CD8-positive, alpha-beta memory T cell (primary cell): ENCODE measurements at places on chromosomes 6 and 20. TPM values are rescaled to one million over a fixed set of nuclear protein-coding genes. Genes with fewer than 3 reads are reported as not detected.

DNA sequence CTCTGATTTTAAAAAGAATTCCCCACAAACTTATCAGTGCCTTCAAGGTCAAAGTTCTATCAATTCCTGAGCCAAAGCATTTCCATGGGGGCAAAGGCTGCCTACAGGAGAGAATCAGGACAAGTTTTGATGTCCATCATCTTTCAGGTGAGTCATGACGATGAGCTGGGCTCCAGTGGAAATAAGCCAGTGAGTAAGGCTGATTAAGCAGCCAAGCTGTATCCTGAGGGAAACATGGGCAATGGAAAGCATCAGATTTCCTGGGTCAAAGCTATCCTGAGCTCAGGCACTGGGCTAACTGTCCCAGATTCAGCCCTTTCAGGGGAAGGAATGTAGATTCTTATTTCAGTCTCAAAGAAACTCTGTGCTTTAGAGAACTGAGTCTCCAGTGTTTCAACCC is 377.4 kb downstream of the CD109 start:
- no peak for DNase-seq

GRCh38 chr20:32404017-32404416 is 45.9 kb downstream of the ASXL1 start:
- DNase-seq: no peak

DNA sequence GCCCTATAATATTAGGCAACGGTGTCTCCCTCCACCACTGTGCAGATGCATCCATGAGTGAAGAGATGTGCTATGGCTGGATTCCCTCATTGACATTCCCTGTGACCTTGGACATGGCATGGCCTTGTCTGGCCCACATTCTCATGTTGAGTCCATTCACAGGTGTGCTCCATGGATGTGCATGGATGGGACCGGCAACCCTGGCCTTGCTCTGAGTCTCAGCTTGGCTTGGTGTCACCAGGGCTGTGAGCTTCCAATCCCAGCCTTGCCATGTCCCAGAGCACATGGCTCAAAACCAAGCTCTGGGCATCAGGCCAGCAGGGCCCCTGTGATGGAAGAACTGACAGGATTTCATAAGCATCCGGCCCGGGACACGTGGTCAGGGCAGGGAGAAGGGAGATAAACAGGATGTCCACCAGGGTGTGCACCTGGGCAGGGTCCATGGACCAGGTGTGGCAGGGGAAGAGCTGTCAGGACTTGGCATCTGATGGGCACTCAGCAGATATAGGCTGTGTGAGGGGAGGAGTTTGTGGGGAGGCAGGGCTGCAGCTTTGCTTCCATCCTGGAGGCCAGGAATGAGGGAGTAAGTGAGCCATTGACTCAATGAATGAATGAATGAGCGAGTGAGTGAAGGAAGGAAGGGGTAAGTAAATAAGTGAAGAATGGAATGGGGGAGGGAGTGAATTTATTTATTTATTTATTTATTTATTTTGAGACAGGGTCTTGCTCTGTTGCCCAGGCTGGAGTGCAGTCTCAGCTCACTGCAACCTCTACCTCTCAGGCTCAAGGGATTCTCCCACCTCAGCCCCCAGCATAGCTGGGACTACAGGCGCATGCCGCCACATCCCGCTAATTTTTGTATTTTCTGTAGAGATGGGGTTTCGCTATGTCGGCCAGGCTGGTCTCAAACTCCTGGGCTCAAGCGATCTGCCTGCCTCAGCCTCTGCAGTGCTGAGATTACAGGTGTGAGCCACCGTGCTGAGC is 15.7 kb downstream of the NRSN2 start:
- peak; percentile 42 for DNase-seq

DNA sequence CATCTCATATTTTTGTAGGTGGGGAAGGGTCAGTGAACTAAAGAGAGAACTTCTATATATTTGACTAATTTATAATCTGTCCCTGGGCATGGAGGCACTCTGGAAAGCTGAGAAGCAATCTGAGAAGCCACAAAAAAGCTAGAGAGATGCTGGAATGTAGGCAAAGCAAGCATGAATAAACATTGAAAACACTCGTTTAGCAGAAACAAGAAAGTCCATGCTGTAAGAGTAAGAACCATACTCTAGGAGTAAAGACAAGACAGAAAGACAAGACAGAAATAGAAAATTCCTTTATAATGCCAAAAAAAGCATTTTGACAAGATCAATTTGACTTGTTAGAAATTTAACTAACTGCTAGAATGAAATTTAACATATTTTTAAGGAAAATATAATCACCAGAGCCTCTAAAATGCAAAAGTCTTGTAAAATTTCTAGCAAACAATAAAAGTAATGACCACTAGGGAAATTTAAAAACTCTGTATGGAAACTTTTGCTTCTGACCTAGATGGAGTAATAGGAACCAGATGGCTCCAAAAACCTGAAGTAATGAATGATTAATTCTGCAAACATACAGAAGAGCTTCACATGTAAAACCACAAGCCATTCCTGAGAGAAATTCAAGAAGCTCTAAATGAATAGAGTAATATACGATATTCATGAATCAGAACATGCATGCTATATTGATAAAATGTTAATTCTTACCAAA is 625.7 kb upstream of the PTCHD4 start:
- DNase-seq: no peak

DNA sequence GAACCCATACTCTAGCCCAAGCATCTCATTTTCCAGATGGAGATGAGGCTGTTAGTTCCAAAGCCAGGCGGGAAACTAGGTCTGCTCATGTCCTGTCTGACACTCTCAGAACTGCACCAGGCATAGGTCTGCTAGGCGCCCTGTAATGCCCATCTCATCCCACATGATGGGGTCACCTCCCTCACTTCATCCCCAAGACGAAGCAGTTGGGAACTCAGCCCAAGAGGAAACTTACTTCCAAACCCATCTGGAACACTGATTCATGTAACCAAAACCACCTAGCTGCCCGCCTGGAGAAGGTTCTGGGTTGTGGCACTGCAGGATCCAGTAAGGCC is 119.4 kb upstream of the PRND start:
- no peak for DNase-seq

GRCh38 chr6:11609324-11610071 is 71.9 kb downstream of the TMEM170B start:
- DNase-seq: no peak

DNA sequence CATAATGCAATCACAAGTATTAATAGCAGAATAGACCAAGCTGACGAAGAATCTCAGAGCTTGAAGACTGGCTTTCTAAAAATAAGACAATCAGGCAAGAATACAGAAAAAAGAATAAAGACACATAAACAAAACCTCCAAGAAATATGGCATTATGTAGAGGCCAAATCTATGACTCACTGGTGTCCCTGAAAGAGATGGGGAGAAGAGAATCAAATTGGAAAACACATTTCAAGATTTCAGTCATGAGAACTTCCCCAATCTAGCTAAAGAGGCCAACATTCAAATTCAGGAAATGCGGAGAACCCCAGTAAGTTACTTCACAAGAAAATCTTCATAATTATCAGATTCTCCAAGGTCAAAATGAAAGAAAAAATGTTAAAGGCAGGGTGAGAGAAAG is 69.0 kb upstream of the PDE7B start:
- DNase-seq: no peak

GRCh38 chr6:125267806-125268523 is 33.8 kb downstream of the HDDC2 start:
- DNase-seq: no peak

GRCh38 chr20:54843865-54844264 is 368.5 kb downstream of the DOK5 start:
- DNase-seq: no peak

GRCh38 chr6:39653612-39654011 is 71.6 kb downstream of the KIF6 start:
- no peak for DNase-seq

DNA sequence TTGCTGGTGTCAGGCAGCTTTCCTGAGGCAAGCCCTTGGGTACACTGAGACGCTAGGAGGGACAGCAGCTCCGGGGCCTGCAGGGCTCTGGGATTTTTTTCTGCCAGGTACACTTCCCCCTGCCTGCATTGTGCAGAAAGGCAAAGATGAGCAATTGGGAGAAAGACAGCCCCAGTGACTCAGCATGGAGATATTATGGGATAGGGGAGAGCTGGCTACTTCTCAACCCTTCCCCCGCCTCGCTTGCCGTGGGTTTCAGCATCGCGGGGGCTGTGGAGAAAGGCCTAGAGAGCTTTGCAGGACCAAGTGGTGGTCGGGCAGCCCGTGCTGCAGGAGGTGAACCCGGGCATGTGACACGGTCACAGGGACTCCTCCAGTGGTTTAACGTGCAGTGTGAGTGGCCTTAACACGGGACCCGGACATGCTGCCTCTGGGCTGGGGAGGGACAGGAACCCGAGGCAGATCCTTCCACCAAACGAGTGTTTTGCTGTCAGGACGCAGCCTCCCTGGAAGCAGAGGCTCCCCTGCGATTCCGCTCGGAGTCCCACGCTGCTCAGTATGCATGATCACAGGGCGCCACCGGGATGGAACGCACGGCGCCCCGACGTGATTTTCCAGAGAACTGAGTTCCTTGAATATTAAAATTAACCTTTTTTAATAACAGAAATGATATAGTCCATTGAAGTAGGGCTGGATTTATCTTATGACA is 139.9 kb downstream of the CDH4 start:
- no peak for DNase-seq

The HMGCLL1 gene
- not detected for polyA plus RNA-seq
